ENCODE measurements at places on chromosomes 1 and 21. TPM values are rescaled to one million over a fixed set of nuclear protein-coding genes. Genes with fewer than 3 reads are reported as not detected.

CFH gene
- 3.6 TPM for total RNA-seq

DNA sequence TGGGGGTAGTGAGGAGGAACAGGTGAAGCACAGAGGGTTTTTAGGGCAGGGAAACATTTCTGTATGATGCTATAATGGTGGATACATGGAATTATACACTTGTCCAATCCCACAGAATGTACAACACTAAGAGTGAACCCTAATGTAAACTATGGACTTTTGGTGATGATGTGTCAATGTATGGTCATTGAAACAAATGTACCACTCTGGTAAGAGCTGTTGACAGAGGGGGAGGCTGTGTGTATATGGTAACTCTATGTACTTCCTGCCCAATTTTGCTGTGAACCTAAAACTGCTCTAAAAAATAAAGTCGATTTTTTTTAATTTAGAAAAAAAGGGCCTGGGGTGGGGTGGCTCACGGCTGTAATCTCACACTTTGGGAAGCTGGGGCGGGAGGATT lies 22.9 kb downstream of the ASAP3 start:
- no peaks in the 10 kb centered on the region for H3K4me1 ChIP-seq
- no peaks in the 10 kb centered on the region for H3K36me3 ChIP-seq
- no peak overlapping the region for H3K27ac ChIP-seq
- peaks cover 6% of the 10 kb centered on the region for H3K27me3 ChIP-seq
- H3K4me3 ChIP-seq, result no peak overlapping the region

FCMR gene
- total RNA-seq, result 186 TPM

TRIM17 gene
- total RNA-seq, result 0.96 TPM

DNA sequence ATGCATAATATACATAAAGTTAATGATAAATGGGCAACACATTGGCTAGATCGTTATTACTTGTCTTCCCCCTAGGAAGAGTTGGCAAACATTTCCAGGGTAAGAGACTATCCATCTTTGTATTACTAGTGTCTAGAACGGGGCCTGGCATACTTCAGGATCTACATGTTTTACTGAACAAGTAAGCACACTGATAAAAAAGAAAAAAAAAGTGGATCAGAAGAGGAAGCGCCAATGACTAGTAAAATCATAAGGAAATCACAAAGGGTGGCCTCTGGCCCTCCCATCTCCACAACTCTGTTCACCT lies 482 bp downstream of the TM2D1 start:
- peaks cover 11% of the 10 kb centered on the region for H3K36me3 ChIP-seq
- peak overlapping the region; percentile 87 for H3K27ac ChIP-seq
- peaks cover 17% of the 10 kb centered on the region for H3K4me1 ChIP-seq

- DNase-seq, result no peak
- H3K4me3 ChIP-seq, result no peak overlapping the region
- no peaks in the 10 kb centered on the region for H3K36me3 ChIP-seq
- H3K27ac ChIP-seq, result no peak overlapping the region
- no peaks in the 10 kb centered on the region for H3K27me3 ChIP-seq
Measured at GRCh38 chr1:154533952-154534844, 24.3 kb downstream of the UBE2Q1 start.

RBM11 gene
- 17.4 TPM for total RNA-seq

CD2 gene
- total RNA-seq, result 151 TPM

HES4 gene
- total RNA-seq, result 29.0 TPM

NUP210L gene
- total RNA-seq, result 0.08 TPM

- H3K4me3 ChIP-seq, result no peak overlapping the region
- H3K36me3 ChIP-seq, result no peaks in the 10 kb centered on the region
- H3K27ac ChIP-seq, result no peak overlapping the region
- H3K4me1 ChIP-seq, result peaks cover 11% of the 10 kb centered on the region
- H3K27me3 ChIP-seq, result peaks cover 34% of the 10 kb centered on the region
Measured at GRCh38 chr1:110555807-110556470, 37.0 kb upstream of the KCNA10 start.

GRCh38 chr1:94725566-94725965 lies 94.6 kb upstream of the SLC44A3 start:
- no peak for DNase-seq
- H3K36me3 ChIP-seq, result no peaks in the 10 kb centered on the region
- H3K27ac ChIP-seq, result no peak overlapping the region

DNA sequence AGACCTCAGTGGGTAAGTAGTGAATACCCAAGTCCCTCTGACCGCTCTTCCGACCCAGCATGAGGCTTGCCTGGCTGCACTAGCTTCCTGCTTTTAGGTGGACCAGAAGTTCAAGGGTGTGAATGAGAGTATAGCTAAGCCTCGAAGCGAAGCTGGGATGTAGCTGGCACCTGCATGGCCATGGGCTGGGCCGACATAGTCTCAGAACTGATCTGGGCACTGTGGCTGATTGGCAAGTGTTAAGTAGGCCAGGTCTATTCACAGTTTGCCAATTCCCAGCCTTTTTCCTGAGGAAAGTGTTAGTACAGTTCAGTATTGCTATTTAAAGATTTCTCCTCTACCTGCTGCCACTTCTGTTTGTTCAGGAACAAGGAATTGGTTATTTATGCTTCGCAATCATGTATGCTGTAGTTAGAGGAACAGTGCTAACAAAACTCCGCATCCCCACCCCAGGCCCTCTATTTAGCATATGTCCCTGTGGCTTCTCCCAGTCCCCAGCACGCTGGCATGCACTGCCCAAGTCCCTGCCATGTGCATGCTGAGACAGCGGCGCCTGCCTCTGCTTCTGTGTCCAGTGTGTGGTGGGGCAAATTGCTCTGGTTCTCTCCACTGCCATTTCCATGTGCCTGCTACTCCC lies 16.3 kb downstream of the SPATA46 start:
- no peaks in the 10 kb centered on the region for H3K36me3 ChIP-seq
- no peak overlapping the region for H3K4me3 ChIP-seq
- DNase-seq, result no peak
- no peak overlapping the region for H3K27ac ChIP-seq
- H3K4me1 ChIP-seq, result no peaks in the 10 kb centered on the region

DNA sequence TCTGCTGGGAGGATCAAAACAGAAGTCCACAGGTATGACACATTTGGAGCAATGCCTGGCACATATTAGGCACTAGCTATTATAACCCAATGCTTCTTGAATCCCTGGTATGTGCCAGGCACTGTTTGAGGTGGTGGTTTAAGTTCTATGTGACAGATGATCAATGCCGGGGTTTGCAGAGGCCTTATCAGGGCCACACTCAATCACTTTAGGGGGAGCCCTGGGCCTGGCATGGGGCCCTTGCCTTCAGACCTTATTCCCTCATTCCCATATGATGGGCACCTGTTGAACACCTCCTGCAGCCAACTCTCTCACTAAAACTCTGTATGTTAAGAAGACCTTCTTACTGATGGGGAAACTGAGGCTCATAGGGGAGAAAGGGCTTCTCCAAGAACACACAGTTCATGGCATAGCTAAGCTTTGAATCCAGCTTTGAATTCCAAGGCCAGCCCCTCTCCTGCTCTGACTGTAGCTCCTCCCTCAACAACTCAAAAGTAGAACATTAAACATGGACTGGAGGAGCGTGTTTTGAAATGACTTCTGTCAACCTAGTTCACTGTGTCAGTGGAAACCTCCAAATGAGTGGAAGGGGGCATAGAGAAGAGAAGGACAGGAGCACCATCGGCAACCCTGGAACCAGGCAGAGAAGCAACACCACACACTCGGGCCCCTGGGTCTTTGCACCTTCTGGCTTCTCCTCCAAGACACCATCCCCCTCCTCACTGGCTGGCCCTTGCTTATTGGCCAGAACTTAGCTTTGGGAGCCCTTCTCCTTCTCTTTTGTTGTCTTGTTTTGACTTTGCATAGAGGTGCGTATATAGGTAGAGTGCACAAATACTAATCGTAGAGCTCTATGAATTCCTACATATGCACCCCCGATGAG lies 6.6 kb upstream of the IFFO2 start:
- H3K27me3 ChIP-seq, result no peaks in the 10 kb centered on the region
- H3K27ac ChIP-seq, result no peak overlapping the region
- DNase-seq, result no peak
- peaks cover 6% of the 10 kb centered on the region for H3K4me1 ChIP-seq
- H3K36me3 ChIP-seq, result no peaks in the 10 kb centered on the region

- H3K36me3 ChIP-seq, result no peaks in the 10 kb centered on the region
- no peak overlapping the region for H3K27ac ChIP-seq
- H3K27me3 ChIP-seq, result no peaks in the 10 kb centered on the region
- no peak for DNase-seq
- H3K4me1 ChIP-seq, result no peaks in the 10 kb centered on the region
Measured at GRCh38 chr1:29290414-29290985, 54.2 kb downstream of the PTPRU start.
